Transverse colon (tissue), 4 donors: ENCODE measurements at places on chromosomes 5 and 9. TPM values are rescaled to one million over a fixed set of nuclear protein-coding genes. Genes with fewer than 3 reads are reported as not detected.
A peak's percentile ranks its signal among the peaks of the same experiment; 100 is the strongest.

DNAJC18 gene
- total RNA-seq, result 3.8 TPM

FGF1 gene
- total RNA-seq, result not detected

ENHO gene
- total RNA-seq, result 1.7 TPM

DNA sequence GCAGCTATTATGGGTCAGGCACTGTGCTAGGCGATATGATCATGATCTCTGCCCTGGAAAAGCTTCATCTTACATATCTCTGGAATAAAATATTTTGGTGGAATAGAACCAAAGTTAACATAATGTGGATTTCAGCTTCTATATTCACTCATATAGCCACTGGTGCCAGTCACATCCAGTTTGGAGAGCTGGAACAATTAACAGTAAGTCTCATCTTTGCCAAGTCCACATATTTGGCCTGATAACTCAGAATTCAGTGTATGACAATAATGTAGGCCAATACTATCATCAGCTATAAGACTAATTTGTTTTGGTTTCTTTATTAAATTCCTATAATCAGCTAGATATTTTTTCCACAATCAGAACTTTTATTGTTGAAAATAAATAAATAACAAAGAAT lies 5.9 kb upstream of the FAM13B start:
- H3K4me1 ChIP-seq, result no peaks in the 10 kb centered on the region
- H3K36me3 ChIP-seq, result no peaks in the 10 kb centered on the region
- no peak overlapping the region for H3K27ac ChIP-seq
- H3K27me3 ChIP-seq, result no peaks in the 10 kb centered on the region

DNA sequence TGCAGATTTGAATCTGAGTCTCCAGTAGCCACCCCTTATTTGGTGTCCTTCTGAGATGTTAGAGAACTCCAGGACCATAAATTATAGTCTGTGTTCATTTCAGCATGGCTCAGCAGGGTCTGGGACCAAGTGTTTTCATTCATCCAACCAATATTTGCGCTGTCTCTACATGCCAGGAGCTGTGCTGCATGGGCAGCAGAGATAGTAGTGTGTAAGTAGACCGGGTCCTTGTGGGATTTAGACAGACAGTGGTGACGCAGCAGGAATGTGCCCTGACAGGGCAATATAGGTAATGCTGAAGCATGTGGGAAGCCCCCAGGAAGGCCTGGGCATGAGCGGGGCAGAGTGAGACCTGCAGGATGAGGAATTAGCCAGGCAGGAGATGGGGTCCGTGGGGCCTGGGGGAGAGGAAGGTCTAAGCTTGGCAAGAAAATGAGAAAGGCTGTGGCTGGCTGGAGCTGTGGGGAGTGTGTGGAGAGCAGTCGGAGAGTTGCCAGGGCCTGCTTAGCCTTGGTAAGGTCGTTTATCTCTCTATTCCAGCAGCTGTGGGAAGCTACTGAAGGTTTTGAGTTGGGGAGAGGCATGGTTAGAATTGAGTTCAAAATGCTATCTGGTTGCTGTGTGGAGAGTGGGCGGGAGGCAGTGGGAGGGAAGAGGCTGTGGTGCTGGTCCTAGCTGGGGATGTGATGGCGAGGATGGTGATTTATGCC lies 16.8 kb downstream of the STXBP1 start:
- H3K27me3 ChIP-seq, result no peaks in the 10 kb centered on the region
- no peaks in the 10 kb centered on the region for H3K36me3 ChIP-seq
- peaks cover 4% of the 10 kb centered on the region for H3K4me1 ChIP-seq
- H3K4me3 ChIP-seq, result no peak overlapping the region
- no peak for DNase-seq

DNA sequence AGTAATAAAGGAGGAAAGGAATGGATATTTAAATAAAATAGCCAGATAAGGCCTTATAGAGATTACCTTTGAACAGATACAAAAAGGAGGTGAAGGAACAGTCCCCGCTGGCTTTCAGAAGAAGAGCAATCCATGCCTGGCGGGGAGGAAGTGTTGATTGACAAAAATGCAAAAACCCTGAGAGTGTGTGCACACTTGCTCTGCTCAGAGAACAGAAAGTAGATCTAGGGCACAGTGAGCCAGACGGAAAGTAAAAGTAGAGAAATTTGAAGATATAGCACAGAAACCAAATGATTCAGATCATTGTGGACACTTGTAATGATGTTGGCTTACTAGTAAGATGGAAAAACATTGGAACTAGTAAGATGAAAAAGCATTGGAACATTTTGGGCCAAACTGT lies 720.6 kb downstream of the PTPRD start:
- no peak overlapping the region for H3K27ac ChIP-seq
- H3K36me3 ChIP-seq, result no peaks in the 10 kb centered on the region
- H3K4me1 ChIP-seq, result no peaks in the 10 kb centered on the region
- H3K27me3 ChIP-seq, result no peaks in the 10 kb centered on the region

DNA sequence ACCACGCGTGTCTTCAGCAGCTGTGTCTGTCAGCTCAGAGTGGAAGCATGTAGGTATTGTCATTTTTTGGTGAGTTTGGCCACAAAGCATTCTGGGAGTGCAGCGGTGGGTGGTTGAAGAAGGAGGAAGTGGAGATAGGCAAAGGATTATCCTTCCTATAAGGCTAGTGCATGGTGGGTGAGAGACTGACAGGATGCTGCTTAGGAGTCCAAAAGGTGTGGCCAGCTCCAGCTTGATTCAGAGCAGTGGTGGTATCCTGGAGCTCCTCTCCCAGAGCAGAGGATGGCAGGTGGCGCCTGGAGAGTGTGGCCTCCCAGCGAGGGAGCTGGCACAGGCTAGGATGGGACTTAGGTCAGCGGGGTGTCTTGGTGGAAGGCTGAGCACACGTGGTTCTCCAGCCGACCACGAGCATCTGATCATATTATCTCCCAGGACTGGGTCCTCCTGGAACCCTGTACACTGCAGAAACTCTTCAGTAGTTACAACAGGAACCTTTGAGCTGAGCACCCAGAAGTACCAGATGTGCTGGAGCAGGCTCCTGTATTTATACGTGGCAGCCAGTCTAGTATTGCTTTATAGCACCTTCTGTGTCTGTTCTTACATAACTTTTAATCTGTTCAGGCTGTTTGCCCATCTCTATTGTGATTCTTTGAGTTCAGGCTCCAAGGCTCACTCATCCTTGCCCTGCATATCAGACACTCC lies 29.6 kb downstream of the MAML1 start:
- no peaks in the 10 kb centered on the region for H3K27me3 ChIP-seq
- peak; percentile 25 for DNase-seq
- H3K27ac ChIP-seq, result peak overlapping the region; percentile 50

GRCh38 chr5:140868721-140869554 lies at the start of gene PCDHA11:
Gene PCDHA11, plus strand, starts transcription at chr5:140868957. Its CDS starts 147 bp downstream, at chr5:140869104.
- no peaks in the 10 kb centered on the region for H3K27me3 ChIP-seq
- H3K27ac ChIP-seq, result no peak within 1 kb of the TSS
- no peaks in the 10 kb centered on the region for H3K36me3 ChIP-seq
- no peaks in the 10 kb centered on the region for H3K4me1 ChIP-seq
- DNase-seq, result no peak

DNA sequence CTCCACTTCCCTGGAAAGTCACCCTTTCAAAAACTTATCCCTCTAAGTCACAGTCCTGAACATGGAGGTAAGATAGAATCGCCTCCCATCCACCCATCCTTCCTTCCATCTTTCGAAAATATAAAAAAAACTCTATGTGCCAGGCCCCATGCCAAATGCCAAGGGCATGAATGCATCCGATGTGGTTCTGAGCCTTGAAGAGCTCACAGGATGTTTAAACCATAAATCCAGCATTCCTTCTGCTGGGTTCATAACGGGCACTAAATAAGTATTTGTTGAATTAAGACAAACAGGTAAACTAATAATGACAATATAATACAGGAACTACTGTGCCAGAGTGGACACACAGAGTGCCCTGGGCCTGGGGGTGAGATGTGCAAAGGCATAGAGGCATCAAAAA lies 147.3 kb downstream of the TTLL11 start:
- DNase-seq, result no peak
- no peaks in the 10 kb centered on the region for H3K4me1 ChIP-seq
- H3K4me3 ChIP-seq, result no peak overlapping the region
- H3K27ac ChIP-seq, result no peak overlapping the region
- no peaks in the 10 kb centered on the region for H3K27me3 ChIP-seq

DNA sequence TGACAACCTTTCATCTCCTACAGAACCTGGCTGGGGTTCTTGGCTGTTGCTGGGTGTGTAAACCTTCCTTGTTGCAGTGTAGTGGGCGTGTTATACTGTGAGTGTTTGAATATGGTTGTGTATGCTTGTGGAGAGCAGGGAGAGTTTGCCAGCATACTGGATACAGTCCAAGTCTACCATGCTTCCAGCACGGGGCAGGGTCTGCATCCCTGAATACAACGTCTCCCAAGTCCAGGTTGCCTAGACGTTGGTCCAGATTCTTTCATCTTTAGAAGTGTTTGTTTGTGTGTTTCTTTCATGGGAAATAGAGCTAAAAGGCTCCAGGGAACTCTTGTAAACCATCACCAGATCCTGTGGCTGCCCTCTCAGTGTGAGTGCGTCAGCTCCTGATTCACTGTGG lies 46.4 kb downstream of the SYK start:
- H3K36me3 ChIP-seq, result no peaks in the 10 kb centered on the region
- no peak overlapping the region for H3K4me3 ChIP-seq
- H3K27me3 ChIP-seq, result no peaks in the 10 kb centered on the region
- DNase-seq, result no peak

DNA sequence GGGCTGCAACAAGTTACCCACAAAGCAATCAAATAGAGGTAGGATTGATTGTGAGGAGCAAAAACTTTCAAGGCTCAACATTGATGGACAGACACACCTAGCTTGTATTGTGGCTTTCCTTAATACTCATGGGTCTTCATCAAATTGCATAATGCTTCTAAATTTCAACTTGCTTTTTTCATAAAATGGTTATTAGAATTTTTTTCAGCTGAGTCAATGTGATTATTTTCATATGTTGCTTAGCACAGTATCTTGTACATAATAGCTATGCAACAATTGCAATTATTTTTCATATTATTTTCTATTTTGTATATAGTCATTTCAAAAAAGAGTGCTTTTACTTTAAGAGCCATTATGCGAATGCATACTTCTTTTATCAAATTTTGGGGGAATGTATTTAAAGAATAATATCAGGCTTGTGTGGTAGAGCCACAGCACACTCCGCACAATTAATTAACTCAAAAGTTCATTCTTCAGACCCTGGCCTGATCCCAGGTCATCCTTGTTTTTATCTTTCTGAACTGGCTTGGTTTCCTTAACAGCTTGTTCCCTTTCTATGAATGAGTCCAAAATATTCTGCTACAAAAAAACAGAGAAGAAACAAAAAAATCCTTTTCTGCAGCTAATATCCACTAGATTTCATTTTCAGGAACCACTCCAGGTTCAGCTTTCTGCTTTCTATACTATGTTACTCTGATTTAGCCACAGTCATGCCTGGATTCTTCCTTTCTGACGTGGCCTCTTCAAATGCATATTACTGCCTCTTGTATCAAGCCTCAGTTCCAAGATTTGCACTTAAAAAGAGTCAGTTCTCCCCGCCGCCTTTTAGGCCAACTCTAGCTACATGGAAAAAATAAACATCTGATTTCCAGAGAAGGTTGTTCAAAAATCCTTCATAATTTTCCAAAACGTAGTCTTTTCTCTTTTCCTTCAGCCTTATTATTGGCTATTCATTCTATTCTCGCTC lies 45.3 kb upstream of the CDH9 start:
- H3K27ac ChIP-seq, result no peak overlapping the region
- DNase-seq, result no peak
- no peaks in the 10 kb centered on the region for H3K4me1 ChIP-seq
- H3K4me3 ChIP-seq, result no peak overlapping the region
- H3K36me3 ChIP-seq, result no peaks in the 10 kb centered on the region

- no peaks in the 10 kb centered on the region for H3K36me3 ChIP-seq
- DNase-seq, result peak; percentile 75
- peak overlapping the region; percentile 77 for H3K4me3 ChIP-seq
- no peaks in the 10 kb centered on the region for H3K27me3 ChIP-seq
- peaks cover 9% of the 10 kb centered on the region for H3K4me1 ChIP-seq
Observed at GRCh38 chr9:135478829-135479468, 633 bp upstream of the PPP1R26 start.

GRCh38 chr5:154193283-154193682 lies 2.8 kb downstream of the GALNT10 start:
- H3K27ac ChIP-seq, result no peak overlapping the region
- H3K4me1 ChIP-seq, result peaks cover 43% of the 10 kb centered on the region
- no peaks in the 10 kb centered on the region for H3K36me3 ChIP-seq
- DNase-seq, result no peak
- no peaks in the 10 kb centered on the region for H3K27me3 ChIP-seq

DNA sequence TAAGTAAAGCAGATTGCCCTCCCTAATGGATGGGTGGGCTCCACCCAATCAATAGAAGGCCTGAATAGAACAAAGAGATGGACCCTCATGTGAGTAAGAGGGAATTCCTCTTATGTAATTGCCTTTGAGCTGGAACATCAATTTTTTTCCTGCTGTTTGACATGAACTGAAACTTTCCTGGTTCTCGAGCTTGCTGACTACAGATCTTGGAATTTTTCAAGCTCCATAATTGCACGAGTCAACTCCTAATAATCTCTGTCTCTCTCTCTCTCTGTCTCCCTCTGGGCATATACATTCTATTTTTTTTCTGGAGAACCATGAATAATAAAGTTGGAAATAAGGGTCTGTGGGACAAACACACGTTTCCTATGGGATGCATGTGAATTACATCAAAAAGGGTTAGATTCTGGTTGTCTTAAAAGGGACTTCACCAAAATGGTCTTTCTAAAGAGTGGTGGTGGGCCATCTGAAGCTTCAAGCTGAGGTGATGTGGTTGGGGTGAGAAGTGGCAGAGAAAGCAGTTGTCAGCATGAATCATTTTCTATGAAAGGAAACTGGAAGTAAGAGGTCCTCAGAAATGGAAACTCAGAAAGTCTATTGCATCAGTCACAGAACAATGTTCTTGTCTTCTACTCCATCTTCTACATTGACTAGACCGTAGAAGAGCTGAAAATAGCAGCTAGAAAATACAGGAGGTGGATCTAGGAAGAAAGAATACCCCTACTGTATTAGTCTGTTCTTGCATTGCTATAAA lies 47.0 kb upstream of the HOMER1 start:
- peaks cover 3% of the 10 kb centered on the region for H3K4me1 ChIP-seq
- no peaks in the 10 kb centered on the region for H3K27me3 ChIP-seq
- no peak overlapping the region for H3K27ac ChIP-seq
- no peaks in the 10 kb centered on the region for H3K36me3 ChIP-seq

DNA sequence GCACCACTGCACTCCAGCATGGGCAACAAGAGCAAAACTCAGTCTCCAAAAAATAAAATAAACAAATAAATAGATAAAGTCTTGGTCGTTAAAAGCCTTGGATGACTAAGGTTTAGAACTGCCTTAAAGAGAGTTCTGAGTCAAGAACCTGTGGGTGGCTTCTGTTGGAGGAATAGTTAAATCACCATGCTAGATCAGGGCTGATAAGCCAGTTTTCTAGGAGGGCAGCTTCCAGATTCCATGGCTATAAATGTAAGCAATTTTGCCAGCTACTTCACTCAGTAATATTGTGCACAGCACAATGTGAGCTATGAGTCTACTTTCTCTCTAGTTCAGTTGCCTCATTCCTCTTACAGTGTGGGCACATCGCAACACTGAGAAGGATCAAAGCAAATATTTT lies 242.1 kb upstream of the NUDT12 start:
- DNase-seq, result no peak
- no peak overlapping the region for H3K4me3 ChIP-seq
- H3K27ac ChIP-seq, result no peak overlapping the region
- no peaks in the 10 kb centered on the region for H3K36me3 ChIP-seq

GRCh38 chr9:37905776-37906175 lies 1.8 kb upstream of the SLC25A51 start:
- no peak overlapping the region for H3K4me3 ChIP-seq
- DNase-seq, result no peak
- no peaks in the 10 kb centered on the region for H3K27me3 ChIP-seq
- H3K4me1 ChIP-seq, result peaks cover 13% of the 10 kb centered on the region
- no peaks in the 10 kb centered on the region for H3K36me3 ChIP-seq
- H3K27ac ChIP-seq, result no peak overlapping the region

- DNase-seq, result no peak
- peak overlapping the region; percentile 15 for H3K27ac ChIP-seq
- H3K4me3 ChIP-seq, result no peak overlapping the region
- no peaks in the 10 kb centered on the region for H3K36me3 ChIP-seq
- H3K4me1 ChIP-seq, result peaks cover 26% of the 10 kb centered on the region
- no peaks in the 10 kb centered on the region for H3K27me3 ChIP-seq
Observed at GRCh38 chr5:668283-668995, 24.7 kb downstream of the TPPP start.
